Cerebellar cortex (tissue), 1 donor: ENCODE measurements at places on chromosomes 5 and 9.
A peak's percentile ranks its signal among the peaks of the same experiment; 100 is the strongest.

DNA sequence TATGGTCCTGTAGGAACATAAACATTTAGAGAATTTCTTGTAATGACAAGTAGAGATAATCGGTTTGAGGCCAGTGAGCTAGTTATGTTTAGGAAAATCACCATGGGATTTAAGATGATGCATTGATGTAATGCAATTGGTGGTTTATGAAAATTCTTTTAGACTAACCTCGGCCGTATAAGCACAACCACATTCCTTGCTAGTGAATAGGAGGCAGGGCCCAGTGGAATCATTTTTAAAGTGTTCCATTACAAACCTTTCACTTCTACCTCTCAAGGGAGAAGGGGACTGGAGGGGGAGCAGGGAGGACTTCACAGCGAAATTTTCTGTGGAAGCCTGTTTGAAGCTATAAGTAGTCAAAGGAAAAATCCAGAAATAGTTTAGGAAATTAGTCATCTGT lies 71.8 kb upstream of the NFIL3 start:
- no peak for DNase-seq

GRCh38 chr5:398475-399295 lies 44.3 kb upstream of the EXOC3 start:
- DNase-seq = no peak

DNA sequence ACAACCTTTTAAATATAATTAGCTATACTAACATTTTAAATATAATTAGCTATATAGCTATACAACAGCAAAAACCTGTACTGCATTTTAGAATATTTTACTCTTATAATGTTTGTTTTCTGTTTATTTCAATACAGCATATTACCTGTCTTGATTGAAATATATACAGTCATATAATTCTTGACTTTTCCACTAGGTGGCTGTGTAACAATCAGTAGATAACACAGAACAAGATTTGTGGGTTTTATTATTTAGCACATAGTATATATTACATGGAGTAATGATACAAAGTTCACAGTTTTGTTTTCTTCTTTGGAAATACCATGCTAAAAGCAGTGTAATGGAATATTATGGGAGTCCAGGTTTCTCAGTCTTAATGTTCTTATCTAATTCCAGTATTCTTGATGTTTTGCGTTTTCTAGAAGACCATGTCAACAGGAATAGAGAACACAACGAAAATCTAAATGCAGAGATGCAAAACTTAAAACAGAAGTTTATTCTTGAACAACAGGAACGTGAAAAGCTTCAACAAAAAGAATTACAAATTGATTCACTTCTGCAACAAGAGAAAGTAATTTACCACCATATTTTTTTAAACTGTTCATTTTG lies 13.3 kb downstream of the HMMR start:
- DNase-seq = peak; percentile 15

- no peak for DNase-seq
Observed at GRCh38 chr9:14054096-14054495, 259.8 kb downstream of the NFIB start.

- DNase-seq = peak; percentile 10
Observed at GRCh38 chr5:159877894-159878448, 38.3 kb upstream of the ADRA1B start.

GRCh38 chr9:120904061-120904977 lies 22.3 kb downstream of the TRAF1 start:
- DNase-seq = no peak

GRCh38 chr5:107705402-107706014 lies 34.8 kb upstream of the EFNA5 start:
- DNase-seq = no peak

DNA sequence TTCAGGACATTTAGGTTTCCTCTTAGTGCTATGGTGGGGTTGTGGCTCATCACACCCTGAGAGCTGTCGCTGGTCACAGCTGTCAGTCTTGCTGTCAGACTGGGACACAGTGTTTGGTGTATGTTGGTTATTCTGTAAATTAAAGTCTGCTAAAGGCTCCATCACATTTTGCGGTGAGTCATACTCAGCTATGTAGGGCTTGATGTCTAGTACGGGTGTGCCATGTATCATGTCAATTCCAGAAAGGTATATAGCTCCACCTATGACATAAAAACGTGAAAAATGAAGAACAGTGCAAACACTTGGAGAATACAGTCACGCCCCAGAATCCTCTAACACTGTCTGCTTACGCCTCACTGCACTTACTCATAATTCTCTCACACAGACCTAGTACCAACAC lies 11.9 kb downstream of the TRMO start:
- DNase-seq = no peak

GRCh38 chr5:82882316-82882715 lies 194.9 kb downstream of the TMEM167A start:
- DNase-seq = no peak

GRCh38 chr9:134922932-134923240 lies 5.2 kb upstream of the FCN1 start:
- DNase-seq = no peak

GRCh38 chr9:21434202-21435014 lies 5.8 kb upstream of the IFNA1 start:
- peak; percentile 66 for DNase-seq
